Hematopoietic multipotent progenitor cell (in vitro differentiated cells): ENCODE measurements at places on chromosomes 12 and 14. TPM values are rescaled to one million over a fixed set of nuclear protein-coding genes. Genes with fewer than 3 reads are reported as not detected.

RHEBL1 gene
- 2.7 TPM for total RNA-seq

BIN2 gene
- 36.1 TPM for total RNA-seq

ASIC1 gene
- total RNA-seq = not detected

GPR68 gene
- 0.81 TPM for total RNA-seq

RNASE4 gene
- total RNA-seq = 8.9 TPM

PCNX1 gene
- 55.2 TPM for total RNA-seq

TAS2R13 gene
- total RNA-seq = 1.3 TPM

TMTC2 gene
- 2.7 TPM for total RNA-seq

GLI1 gene
- total RNA-seq = 0.27 TPM

NEDD1 gene
- total RNA-seq = 14.8 TPM

GRCh38 chr12:98735821-98736220, 90.7 kb downstream of the APAF1 start:
- DNase-seq = no peak

- no peak for DNase-seq
Observed at GRCh38 chr14:104230119-104230815, 91.9 kb downstream of the KIF26A start.

DNA sequence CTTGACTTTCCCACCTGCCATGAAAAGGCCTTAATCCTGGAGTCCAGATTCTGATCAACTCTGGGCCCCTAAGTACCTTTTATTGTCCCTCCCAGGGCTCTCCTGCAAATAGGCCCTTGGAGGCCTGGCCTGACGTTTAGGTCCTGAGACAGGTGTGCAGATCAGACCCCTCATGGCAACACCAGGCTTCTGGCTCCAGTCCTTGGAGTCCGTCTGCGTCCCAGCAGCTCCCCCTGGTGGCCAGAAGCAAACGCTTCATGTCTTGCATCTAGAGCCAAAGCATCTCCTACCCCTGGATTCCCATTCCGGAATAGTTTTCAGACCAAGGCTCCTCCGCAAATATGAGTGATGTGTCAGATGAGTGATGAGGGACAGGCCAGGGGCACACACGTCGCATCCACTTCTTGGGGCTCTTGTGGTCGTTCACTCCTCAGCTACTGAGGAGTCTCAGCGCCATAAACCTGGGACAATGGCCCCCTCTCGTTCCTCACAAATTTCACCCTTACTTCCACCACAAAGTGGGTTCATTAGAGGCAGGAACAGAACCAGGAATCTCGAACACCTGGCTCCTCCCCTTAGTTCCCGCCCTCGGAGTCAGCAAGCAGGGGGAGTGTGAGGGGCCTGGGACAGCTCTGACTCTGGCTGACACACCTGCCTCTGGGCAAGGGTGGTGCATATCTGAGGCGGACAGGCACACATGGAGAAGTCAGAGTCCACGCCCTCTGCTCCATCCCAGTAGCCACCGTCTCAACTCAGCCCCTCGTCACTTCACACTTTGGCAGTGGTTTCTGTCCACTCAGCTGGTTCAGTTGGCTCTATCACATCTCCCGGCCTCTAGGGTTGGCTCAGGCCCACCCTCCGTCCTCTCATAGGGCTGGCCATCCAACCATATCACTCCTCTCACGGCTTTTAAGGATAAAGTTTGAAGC, 77.9 kb upstream of the PWP1 start:
- DNase-seq = peak; percentile 70

DNA sequence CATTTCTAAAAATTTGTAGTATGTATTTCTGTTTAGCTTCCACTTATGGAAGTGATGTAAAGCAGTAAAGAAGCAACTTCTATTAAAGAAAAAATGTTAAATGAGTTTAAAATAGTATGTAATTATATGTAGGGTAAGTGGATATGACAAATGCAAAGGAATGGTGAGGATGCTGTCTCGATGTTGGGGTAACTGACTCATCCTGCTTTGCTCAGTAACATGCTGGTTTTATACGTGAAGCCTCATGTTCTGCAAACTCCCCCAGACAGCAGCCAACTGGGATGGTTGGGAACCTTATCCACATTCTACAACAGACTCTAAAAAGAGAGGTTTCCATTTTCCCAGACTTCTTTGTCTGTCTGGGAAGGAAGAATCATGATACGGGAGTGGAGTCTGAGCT, 1006.4 kb upstream of the TMEM132C start:
- DNase-seq = no peak

DNA sequence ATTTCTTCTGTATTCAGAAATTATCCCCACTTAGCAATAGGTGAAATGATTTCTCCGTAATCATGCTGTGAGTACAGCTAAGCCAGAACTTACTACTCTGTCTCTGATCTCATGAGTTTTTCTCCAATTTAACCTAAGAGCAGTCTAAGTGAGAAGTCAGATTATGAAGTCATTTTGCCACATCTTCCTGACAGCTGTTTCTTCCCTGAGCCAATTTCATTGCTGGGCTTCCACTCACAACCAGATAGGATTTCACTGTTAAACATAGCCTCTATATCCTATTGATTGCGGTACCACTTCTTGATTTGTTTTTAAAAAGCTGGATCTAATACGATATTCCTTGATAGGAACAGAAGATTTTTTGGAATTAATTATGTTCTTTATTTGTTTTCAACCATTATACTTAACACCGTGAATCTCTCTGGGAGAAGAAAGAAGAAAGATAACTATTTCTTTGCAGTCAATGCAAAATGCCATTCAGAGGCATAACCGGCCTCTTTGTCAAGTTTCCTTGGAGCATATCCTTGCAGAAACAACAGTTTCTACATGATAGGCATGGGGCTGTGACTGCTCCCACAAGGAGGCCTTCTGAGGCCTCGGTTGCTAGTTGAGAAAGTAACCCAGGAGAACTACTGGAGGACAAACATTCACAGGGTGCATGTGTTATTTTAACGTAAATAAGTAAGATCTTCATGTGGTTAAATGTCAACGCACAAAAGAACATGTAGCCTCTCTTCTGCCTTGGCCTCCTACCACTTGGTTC, 212.2 kb downstream of the NPAS3 start:
- DNase-seq = no peak

DNA sequence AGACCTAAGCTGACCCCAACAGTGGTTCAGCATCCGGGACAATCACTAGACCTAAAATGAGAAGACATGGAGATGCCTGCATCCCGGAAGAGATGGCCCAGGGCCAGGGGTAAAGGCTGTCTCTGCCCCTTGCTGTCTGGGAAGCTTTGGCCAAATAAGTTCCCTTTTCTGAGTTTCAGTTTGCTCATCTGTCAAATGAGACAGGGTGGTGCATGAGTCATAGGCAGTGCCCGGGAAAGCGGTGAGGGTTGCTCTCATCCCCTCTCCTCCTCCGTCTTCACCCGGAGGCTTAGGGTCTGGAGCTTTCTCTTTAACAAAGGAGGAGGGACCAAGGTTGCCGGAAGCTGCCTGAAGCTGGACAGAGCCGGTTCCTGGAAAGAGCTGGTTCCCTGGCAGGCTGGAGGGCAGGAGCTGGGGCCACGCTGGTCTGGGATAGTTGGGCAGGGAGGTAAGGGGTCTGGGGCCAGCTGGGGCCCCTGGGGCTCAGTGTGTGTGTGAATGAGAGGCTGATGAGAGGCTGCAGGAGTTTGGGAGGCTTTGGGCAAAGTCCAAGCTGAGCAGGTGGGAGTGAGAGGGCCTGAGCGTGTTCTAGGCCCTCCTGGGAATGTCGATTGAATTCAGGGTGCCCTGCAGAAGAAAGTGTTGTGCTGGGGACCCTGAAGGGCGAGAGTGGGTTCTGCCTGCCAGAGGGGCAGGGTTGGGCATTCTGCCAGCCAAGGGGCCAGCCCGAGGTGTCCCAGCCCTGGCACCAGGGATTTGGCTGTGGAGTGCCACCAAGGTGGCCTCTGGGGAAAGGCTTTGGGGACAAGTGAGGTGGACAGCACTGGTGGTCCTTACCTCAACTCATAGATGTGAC, at the start of gene SDSL:
Gene SDSL, plus strand, starts transcription at position 351 of the 856 bp plus-strand sequence. CDS start 5,603 bp downstream, outside the sequence.
- peak; percentile 87 for DNase-seq

DNA sequence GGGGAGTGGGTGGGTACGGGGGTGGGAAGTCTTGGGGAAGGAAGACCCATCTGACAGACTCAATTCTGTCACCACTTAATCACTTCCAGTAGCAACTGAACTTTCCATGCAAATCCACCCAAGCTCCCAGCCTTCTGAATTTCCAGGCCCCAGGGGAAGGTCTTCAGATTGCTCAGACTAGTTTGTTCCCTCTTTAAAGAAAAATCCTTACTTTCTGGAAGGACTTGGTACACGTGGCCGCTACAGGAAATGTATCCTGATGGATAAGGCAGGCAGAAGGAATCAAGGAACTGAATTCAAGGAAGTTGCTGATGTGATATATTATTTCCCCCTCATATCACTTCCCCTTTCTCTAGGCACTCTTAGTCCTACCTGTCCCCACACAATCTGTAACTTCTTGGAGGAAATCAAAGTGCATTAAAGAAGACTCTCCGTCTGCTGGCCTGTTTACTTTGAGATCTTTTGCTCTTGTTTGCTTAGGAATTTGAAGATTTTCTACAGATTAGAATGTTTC, 6.4 kb downstream of the NFKBIA start:
- DNase-seq = no peak

- no peak for DNase-seq
Observed at GRCh38 chr12:117440384-117440783, 79.0 kb upstream of the NOS1 start.

DNA sequence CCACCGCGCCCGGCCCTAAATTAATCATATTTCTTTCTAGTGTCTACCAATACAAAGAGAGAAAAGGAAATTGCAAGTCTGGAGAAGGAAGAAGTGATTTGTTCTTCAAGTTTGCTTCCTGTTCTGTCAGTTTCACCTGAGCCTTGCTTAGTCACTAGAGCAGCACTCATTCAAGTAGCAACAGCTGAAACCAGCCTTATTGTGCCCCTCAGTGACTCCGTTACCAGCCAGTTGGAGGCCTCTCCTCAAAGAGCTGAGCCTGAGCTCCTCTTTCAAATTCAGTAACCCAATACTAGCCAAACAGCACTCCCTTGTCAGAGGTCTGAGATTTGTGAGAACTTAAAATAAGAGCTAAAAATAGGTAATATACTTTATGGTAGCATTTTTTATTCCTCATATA, 17.4 kb downstream of the PAWR start:
- no peak for DNase-seq

- DNase-seq = no peak
Observed at GRCh38 chr14:100606687-100607610, 19.7 kb upstream of the BEGAIN start.

DNA sequence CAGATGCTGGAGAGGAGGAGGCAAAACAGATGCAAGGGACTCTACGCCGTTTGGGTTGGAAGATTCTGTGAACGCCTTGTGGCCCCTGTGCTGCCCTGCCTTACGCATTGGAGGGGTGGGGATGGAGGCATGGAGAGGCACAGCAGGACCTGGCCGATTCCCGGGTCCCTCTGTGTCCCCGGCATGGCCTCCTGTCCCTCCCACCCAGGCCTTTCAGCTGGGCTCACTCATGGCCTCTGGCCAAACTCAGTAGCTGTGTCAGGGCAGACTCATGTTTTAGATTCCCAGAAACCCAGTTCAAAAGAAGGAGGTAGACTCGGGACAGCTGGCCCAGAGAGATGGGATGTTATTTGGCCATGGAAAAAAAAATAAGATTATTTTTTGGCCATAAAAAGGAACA, 40.1 kb downstream of the TESC start:
- no peak for DNase-seq

DNA sequence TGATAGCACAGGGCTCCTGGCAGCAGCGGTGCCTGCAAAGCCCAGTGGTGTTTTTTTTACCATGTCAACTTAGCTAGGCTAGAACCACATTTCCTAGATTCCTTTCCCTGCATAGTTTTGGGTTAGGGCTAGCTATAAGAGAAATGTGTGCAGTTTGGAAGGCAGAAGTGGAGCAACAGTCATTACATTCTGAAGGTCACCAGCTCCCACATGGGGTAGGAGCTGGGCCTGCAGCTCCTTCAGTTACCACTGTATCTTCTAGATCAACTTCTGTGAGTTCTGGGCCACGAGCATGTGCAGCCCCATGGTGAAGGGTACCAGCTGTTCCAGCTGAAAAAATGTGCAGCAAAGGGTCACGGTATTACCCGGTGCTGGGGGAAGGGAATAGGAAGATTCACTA, 2.3 kb upstream of the SLC25A3 start:
- no peak for DNase-seq

DNA sequence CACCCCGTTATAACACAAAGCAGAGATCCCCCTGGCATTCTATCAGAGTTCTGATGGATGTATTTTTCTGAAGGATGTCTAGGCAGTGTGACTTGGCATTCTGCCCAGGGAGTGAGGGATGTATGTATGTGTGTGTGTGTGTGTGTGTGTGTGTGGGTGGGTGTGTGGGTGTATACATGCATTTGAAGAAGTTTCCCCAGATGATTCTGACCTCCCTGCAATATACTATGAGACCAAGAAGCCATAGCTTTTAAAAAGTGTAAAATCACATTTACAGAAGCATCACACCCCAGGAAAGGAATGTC, 59.7 kb upstream of the NAP1L1 start:
- peak; percentile 37 for DNase-seq

GRCh38 chr14:95769976-95770375, 56.1 kb upstream of the TCL1A start:
- DNase-seq = no peak

DNA sequence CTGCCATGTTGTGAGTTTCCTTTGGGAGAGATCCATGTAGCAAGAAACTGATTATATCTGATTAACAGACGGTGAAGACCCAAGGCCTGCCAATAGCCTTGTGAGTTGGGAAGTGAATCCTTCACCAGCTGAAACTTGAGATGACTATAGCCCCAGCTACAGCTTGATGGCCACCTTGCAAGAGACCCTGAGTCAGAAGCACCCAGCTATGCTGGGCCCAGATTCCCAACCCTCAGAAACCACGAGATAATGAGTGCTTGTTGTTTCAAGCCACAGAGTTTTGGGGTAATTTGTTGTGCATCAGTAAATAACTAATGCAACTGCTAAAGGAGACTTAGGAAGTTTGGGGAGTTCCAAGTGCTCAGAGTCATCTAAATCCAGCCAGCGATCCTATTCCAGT, 80.3 kb downstream of the AVPR1A start:
- no peak for DNase-seq

- DNase-seq = no peak
Observed at GRCh38 chr12:120588948-120589930, 8.0 kb upstream of the POP5 start.

GRCh38 chr14:76086636-76087035, 65.1 kb upstream of the GPATCH2L start:
- DNase-seq = no peak

DNA sequence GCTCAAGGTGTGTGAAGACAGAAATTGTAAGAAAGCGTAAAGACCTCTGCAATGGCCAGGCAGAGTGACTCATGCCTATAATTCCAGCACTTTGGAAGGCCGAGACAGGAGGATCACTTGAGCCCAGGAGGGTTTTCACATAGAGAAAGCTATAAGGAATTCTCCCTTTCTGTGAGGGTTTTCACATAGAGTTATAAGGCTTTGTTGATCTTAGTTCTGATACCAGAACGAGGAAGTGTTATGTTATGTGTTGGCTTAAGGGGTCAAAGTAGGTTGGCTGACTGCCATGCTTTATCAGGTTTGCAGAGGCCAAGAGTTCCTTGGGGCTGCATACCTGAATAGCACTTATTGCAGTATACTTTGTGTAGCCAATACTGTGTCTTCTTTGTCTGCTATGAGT, 139.1 kb downstream of the ERC1 start:
- DNase-seq = peak; percentile 9

GRCh38 chr14:94385553-94386057, 2.8 kb downstream of the SERPINA1 start:
- no peak for DNase-seq

GRCh38 chr12:56374726-56375597, 12.3 kb upstream of the APOF start:
- no peak for DNase-seq

GRCh38 chr12:116813271-116814041, 67.8 kb downstream of the HRK start:
- DNase-seq = no peak

- no peak for DNase-seq
Observed at GRCh38 chr12:129903092-129903945, 506 bp downstream of the TMEM132D start.

- no peak for DNase-seq
Observed at GRCh38 chr14:99732436-99733210, 48.5 kb downstream of the CYP46A1 start.
